ENCODE measurements at places on chromosomes 1 and 21.

DNA sequence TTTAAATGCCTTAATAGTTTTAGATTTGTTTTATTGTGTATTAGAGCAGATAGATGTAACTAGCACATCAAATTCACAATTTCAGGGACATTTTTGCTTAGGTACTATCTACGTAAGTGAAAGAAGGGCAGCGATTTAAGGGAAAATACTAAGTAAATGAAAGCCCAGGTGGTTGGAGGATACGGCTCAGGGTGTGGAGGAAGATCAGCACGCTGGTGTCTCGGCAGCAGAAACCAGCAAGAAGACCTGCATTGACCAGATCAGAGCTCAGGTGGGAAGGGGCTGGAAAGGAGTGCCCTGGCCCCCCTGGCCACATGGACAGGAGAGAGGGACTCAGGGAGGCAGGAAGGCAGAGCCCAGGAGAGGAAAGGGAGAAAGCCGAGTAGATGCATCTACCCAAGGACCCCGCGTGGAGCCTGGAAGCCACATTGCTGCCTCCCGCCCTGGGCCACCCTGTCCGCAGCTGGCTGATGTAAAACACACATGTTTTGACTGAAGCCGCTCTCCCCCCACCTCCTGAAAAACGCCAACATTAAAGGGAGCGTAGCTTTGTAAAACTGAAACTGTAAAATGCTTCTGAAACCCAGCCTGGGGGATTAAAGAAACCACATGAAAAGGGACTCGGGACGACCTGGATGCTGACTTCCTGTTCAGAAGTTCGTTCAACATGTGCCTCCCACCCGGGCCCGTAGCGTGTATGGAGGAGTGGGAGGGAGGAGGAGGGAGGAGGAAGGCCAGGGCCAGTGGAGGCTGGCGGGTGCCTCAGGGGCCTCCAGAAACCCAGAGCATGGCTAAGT, 72.6 kb upstream of the TARDBP start:
- no peaks in the 10 kb centered on the region for H3K36me3 ChIP-seq
- H3K27me3 ChIP-seq, result peaks cover 55% of the 10 kb centered on the region
- peaks cover 54% of the 10 kb centered on the region for H3K4me1 ChIP-seq

DNA sequence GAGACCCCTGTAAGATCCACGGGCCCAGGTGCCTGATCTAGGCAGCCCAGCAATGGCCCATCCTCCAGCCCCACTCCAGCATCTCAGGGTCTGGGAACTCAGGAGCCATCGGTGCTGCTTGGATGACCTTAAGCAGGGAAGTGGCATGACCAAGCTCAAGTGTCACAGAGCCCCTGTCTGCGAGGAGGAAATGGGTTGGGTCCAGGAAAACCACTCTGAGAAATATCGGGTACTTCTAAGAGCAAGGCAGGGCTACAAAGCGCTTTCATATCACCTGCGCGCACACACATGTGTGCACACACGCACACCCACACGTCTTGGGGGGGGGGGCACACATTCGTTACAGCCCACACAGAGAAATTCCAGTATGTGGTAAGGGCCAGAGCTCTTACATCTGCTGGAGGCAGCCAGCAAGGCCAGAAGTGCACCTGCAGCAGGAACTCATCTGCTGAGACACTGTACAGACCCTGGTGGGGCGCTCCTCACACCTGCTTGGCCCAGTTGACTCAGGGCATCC, 32.6 kb upstream of the SPOCD1 start:
- H3K36me3 ChIP-seq, result no peaks in the 10 kb centered on the region
- no peak for DNase-seq
- H3K4me3 ChIP-seq, result no peak overlapping the region
- H3K27ac ChIP-seq, result no peak overlapping the region
- H3K27me3 ChIP-seq, result peaks cover 3% of the 10 kb centered on the region
- H3K4me1 ChIP-seq, result peaks cover 37% of the 10 kb centered on the region

- H3K27me3 ChIP-seq, result no peaks in the 10 kb centered on the region
- DNase-seq, result no peak
- H3K4me1 ChIP-seq, result peaks cover 5% of the 10 kb centered on the region
- no peaks in the 10 kb centered on the region for H3K36me3 ChIP-seq
Measured at GRCh38 chr1:97433094-97433823, 487.6 kb downstream of the DPYD start.

DNA sequence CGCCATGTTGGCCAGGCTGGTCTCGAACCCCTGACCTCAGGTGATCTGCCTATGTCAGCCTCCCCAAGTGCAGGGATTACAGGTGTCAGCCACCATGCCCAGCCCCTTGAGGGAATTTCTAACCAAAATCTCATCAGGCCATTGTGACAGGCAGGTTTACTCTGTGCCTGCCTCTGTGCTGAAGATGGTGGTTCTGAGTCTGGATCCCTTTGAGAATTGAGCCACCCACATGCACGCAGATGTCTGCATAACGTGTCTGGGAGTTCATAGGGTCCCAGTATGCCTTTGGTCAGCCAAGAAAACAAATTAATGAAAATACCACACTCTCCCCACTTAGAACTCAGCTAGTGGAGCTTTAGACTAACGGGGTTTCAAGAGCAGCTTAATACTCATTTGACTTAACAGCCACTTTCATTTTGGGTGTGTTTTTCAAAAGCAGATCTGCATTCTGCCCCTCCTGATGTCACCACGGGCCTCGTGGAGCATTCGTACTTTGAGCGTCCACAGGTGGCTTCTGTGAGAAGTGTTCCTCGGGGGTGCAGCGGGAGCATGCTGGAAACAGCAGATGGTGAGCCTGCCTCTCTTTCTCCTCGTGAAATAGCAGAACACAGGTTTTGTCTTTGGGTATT, 45.3 kb downstream of the DIP2A start:
- H3K27me3 ChIP-seq, result no peaks in the 10 kb centered on the region
- peaks cover 6% of the 10 kb centered on the region for H3K4me1 ChIP-seq
- no peak overlapping the region for H3K4me3 ChIP-seq
- H3K27ac ChIP-seq, result no peak overlapping the region
- H3K36me3 ChIP-seq, result peaks cover 49% of the 10 kb centered on the region

- H3K27ac ChIP-seq, result no peak overlapping the region
- H3K27me3 ChIP-seq, result peaks cover 7% of the 10 kb centered on the region
- H3K4me1 ChIP-seq, result peaks cover 46% of the 10 kb centered on the region
- no peaks in the 10 kb centered on the region for H3K36me3 ChIP-seq
Measured at GRCh38 chr1:30375156-30375555, 348.2 kb downstream of the MATN1 start.

GRCh38 chr1:193662030-193662429, 475.6 kb upstream of the B3GALT2 start:
- DNase-seq, result no peak
- H3K4me3 ChIP-seq, result no peak overlapping the region
- no peaks in the 10 kb centered on the region for H3K4me1 ChIP-seq

DNA sequence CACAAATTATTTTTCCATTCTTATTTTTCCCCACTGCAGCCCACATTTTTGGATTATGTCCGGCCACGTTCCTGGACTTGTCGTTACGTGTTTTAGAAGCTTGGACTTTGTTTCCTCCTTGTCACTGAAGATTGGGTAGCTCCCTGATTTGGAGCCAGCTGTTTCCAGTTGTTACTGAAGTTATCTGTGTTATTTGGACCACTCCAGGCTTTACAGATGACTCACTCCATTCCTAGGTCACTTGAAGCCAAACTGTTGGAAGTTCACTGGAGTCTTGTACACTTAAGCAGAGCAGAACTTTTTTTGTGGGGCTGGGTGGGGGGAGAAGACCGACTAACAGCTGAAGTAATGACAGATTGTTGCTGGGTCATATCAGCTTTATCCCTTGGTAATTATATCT, 12.2 kb upstream of the AXDND1 start:
- H3K4me1 ChIP-seq, result no peaks in the 10 kb centered on the region
- peaks cover 23% of the 10 kb centered on the region for H3K36me3 ChIP-seq

- H3K4me1 ChIP-seq, result no peaks in the 10 kb centered on the region
- no peaks in the 10 kb centered on the region for H3K36me3 ChIP-seq
- H3K27me3 ChIP-seq, result no peaks in the 10 kb centered on the region
- no peak for DNase-seq
- H3K4me3 ChIP-seq, result no peak overlapping the region
- H3K27ac ChIP-seq, result no peak overlapping the region
Measured at GRCh38 chr1:182473556-182473955, 23.6 kb downstream of the RGSL1 start.

GRCh38 chr1:64917328-64917861, 49.0 kb downstream of the JAK1 start:
- peaks cover 4% of the 10 kb centered on the region for H3K4me1 ChIP-seq
- no peak overlapping the region for H3K27ac ChIP-seq
- DNase-seq, result no peak
- H3K4me3 ChIP-seq, result no peak overlapping the region
- no peaks in the 10 kb centered on the region for H3K36me3 ChIP-seq

DNA sequence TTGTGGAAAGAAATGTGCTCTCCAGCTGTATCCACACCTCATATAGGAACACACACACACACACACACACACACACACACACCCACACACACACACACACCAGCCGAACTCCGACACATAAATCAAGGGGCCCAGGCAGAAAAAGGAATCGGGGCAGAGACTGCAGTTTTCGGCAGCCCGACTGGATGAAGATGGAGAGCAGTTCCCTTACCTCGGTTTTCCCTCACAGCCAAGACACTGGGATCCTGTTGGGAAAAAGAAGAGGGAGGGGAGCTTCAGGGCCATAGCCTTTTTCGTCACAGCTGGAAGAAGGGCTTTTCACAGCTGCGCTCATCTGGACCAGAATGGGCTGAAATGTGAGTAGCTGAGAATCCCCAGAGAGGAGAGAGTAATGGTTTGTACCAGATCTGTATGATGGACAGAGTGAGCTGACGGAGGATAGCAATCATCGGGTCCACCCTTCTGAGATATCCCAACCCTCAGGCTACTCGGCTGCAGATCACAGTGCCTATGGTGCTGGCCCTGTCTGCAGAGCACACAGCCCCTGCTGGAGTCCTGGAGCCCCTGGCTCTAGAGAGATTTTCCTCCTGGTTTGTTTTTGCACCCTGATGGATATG, 37.7 kb downstream of the PIK3C2B start:
- H3K4me1 ChIP-seq, result peaks cover 68% of the 10 kb centered on the region
- peaks cover 56% of the 10 kb centered on the region for H3K36me3 ChIP-seq
- peak overlapping the region; percentile 61 for H3K4me3 ChIP-seq
- DNase-seq, result peak; percentile 32

- peaks cover 24% of the 10 kb centered on the region for H3K27me3 ChIP-seq
- H3K36me3 ChIP-seq, result no peaks in the 10 kb centered on the region
- peak; percentile 54 for DNase-seq
- no peak overlapping the region for H3K4me3 ChIP-seq
- H3K27ac ChIP-seq, result no peak overlapping the region
Measured at GRCh38 chr1:111399792-111400610, 27.5 kb downstream of the OVGP1 start.

DNA sequence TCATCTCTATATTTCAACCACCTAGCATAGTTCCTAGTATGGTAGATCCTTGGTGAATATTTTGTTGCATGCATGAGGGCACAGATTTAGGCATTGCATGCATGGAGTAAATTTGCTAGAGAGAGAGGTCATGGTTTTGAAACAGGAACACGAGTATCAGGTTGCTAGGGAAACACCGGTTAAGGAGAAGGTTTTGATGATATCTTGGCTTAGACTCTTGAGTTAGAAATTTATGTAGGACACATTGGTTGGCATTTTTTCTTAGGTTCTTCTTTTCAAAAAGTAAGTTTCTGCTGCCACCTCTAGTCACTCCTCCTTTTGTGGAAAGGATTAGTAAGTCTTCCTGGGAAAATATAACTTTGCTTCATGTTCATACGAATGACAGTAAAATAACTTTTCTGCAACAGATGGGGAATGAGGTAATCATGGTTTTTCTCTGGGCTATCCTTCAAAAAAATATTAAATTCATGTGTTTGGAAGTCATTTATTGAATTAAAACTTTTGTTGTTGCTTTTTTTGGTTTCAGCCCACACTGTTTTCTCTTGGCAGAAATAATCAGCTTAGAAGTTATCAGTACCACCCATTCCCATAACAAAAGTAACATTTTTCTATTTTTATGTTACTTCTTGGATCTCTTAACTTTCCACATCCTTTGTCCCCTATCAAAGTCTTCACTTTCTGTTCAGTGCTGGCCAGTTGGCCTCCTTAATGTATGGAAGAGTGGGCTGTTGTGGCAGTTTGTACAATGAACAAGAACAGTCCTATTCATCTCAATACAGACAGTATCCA, 97.3 kb downstream of the PLA2G4A start:
- peaks cover 16% of the 10 kb centered on the region for H3K4me1 ChIP-seq
- H3K4me3 ChIP-seq, result no peak overlapping the region
- H3K36me3 ChIP-seq, result no peaks in the 10 kb centered on the region
- H3K27ac ChIP-seq, result peak overlapping the region; percentile 2

- no peaks in the 10 kb centered on the region for H3K27me3 ChIP-seq
- peak overlapping the region; percentile 13 for H3K27ac ChIP-seq
- no peak overlapping the region for H3K4me3 ChIP-seq
- peaks cover 50% of the 10 kb centered on the region for H3K4me1 ChIP-seq
Measured at GRCh38 chr1:87683196-87683956, 354.7 kb downstream of the LMO4 start.

- no peaks in the 10 kb centered on the region for H3K36me3 ChIP-seq
- H3K4me3 ChIP-seq, result no peak overlapping the region
- peaks cover 34% of the 10 kb centered on the region for H3K27me3 ChIP-seq
- peaks cover 8% of the 10 kb centered on the region for H3K4me1 ChIP-seq
Measured at GRCh38 chr1:43222879-43223278, 46.9 kb upstream of the TMEM125 start.

DNA sequence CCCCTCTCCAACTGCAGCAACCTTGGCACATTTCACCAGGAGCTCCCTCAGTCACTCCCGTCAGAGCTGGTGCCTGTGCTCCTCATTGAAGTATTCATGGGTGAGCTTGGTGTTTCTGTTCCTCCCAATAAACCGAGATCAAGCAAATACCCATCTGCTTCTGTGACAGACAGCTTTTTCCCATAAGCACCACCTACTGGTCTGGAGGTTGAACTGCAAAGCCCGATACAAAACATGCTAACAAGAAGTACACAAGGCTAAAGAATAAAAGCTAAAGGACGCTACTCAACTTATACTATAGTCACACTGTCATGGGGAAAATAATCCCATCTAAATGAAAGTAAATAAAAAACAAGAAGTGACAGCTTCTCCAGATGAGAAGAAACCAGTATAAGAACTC, 111.9 kb upstream of the C21orf91 start:
- H3K27ac ChIP-seq, result no peak overlapping the region
- no peaks in the 10 kb centered on the region for H3K36me3 ChIP-seq
- no peak for DNase-seq
- no peaks in the 10 kb centered on the region for H3K4me1 ChIP-seq

GRCh38 chr1:207910591-207911354, at the start of gene CD34:
TSS of gene CD34 (minus strand) at chr1:207911125. CDS start at chr1:207911080, 45 bp downstream.
- peak; percentile 69 for DNase-seq
- H3K27ac ChIP-seq, result no peak within 1 kb of the TSS
- no peaks in the 10 kb centered on the region for H3K36me3 ChIP-seq
- peak within 1 kb of the TSS; percentile 79 for H3K4me3 ChIP-seq

GRCh38 chr21:37868446-37869295, 47.6 kb downstream of the KCNJ6 start:
- H3K27me3 ChIP-seq, result peaks cover 9% of the 10 kb centered on the region
- H3K4me1 ChIP-seq, result no peaks in the 10 kb centered on the region
- no peak overlapping the region for H3K27ac ChIP-seq
- H3K36me3 ChIP-seq, result no peaks in the 10 kb centered on the region

DNA sequence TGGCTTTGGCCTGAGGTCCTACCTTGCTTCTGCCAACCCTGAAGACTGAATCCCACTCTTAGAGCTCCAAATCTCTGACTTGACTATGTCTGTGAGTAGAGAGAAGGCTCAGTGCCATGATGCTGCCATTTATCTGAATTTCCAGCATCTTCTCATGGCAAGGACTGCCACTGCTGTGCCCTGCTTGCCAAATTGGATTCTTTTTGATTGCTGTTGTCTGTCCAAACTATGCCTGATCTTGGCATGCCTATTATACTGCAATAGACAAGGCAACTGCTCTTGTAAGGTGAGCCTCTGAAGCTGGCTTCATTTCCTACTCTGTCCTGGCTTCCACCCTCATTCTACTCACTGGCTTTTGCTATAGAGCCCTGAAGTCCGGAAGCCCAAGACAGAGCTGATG, 210.2 kb downstream of the SLC44A5 start:
- no peak overlapping the region for H3K4me3 ChIP-seq
- no peak for DNase-seq
- no peaks in the 10 kb centered on the region for H3K4me1 ChIP-seq
- no peak overlapping the region for H3K27ac ChIP-seq

GRCh38 chr1:238898856-238899255, 487.5 kb upstream of the CHRM3 start:
- H3K27me3 ChIP-seq, result no peaks in the 10 kb centered on the region

All from nephron progenitor cell (in vitro differentiated cells).